ENCODE measurements at places on chromosomes 16 and 17. TPM values are rescaled to one million over a fixed set of nuclear protein-coding genes. Genes with fewer than 3 reads are reported as not detected.
A peak's percentile ranks its signal among the peaks of the same experiment; 100 is the strongest.

SLC16A3 gene
- polyA plus RNA-seq = 61.7 TPM

GRCh38 chr17:62825182-62825581, 17.1 kb upstream of the MARCHF10 start:
- no peak for DNase-seq

GRCh38 chr17:2347805-2348685, 10.7 kb downstream of the SGSM2 start:
- DNase-seq = peak; percentile 72

DNA sequence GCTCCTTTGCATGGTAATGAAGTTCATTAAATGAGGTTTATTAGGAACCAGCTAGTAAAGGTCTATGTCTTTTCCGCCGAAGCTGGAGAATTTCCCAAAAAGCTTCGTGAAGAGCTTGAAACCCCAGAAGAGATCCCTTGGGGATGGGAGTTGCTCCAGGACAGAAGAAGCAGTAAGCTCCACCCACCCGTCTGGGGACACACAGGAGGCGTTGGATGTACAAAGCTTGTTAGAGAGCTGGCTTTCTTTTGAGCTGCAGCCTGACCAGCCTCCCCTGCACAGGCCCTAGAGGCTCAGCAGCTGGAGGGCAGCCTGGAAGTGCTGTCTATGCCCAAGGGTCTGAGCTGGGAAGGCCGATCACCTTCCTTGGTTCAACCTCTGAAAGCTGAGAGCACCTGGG, 147.4 kb upstream of the SDK2 start:
- DNase-seq = no peak

DNA sequence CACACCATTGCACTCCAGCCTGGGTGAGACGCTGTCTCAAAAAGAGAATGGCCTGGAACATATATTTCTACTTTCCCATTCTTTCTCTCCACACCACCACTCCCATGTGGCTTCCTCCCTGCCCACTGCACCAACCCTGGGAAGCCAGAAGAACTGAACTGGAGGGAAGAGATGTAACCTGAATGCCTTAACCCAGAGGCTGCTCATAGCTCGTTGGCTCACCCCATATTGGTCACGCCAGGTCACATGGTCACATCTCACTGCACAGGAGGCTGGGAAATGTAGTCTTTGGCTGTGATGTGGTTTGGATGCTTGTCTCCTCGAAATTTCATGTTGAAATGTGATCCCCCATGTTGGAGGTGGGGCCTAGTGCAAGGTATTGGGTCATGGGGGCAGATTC, 5.9 kb upstream of the DNAH17 start:
- no peak for DNase-seq

GRCh38 chr16:67531247-67531646, 2.6 kb downstream of the RIPOR1 start:
- no peak for DNase-seq

DNA sequence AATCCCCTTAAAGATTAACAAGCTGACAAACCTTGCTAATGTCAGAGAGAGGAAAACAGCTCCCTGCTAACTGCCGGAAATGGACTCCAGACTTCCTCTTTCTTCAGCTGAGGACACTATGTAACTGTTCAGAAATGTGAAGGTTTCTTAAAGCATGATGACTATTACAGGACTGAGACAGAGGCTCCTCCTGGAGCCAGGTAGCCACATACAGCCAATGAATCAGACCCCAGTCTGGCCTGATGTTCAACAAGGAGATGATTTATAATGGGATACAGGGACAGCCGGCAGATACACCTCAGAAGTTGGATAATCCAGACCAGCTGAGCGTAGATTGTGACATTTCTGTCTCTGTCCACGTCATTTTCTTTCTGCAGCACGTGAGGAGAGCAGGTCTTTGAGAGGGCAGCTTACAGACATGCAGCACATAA, 216.2 kb downstream of the HS3ST3A1 start:
- DNase-seq = no peak

KIF2B gene
- not detected for polyA plus RNA-seq

DNA sequence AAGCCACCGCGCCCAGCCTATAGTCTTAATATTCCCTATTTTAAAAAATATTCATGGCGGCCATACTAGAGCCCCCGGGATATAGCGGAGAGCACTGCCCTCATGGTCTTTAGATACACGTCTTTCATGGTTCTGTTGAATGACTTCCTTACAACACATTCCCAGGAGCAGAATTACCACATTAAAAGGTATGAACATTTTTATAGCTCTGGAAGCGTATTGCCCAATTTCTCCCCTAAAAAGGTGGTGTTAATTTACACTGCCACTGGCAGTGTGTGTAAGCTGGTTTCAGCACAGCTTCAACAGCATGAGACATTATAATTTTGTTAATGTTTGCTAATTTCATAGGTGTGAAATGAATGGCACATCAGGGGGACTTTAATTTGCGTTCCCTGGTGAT, 19.0 kb downstream of the C17orf100 start:
- no peak for DNase-seq

GTF3C1 gene
- 44.6 TPM for polyA plus RNA-seq

DNA sequence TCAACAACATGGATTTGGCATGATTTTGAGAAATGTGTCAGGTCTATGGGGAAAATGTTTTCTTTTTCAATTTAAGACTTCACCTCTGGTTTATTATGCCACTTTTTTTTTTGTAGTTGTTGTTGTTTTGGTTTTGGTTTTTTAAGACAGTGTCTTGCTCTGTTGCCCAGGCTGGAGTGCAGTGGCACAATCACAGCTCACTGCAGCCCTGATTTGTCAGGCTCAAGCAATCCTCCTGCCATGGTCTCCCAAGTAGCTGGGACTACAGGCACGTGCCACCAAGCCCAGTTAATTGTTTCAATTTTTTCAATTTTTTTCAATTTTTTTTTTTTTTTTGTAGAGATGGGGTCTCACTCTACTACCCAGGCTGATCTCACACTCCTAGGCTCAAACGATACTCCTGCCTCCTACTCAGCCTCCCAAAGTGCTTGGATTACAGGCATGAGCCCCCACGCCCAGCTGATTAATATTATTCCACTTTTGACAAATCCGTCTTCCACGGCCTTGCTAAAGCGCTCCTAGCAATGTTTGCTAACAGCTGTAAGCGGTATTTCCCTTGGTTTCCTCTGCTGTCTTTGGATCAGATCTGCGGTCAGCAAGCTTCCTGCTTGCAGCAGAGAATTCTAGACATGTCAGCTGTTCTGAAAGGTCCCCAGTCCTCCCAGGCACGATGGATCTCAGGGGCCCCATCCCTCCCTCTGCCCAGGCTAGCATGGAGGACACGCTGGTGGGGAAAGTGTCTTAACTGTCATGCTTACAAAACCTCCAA, 7.0 kb upstream of the MILR1 start:
- no peak for DNase-seq

- no peak for DNase-seq
Measured at GRCh38 chr17:12116143-12116542, 95.5 kb downstream of the MAP2K4 start.

GRCh38 chr17:60606036-60606435, 6.0 kb downstream of the PPM1D start:
- DNase-seq = no peak

DNA sequence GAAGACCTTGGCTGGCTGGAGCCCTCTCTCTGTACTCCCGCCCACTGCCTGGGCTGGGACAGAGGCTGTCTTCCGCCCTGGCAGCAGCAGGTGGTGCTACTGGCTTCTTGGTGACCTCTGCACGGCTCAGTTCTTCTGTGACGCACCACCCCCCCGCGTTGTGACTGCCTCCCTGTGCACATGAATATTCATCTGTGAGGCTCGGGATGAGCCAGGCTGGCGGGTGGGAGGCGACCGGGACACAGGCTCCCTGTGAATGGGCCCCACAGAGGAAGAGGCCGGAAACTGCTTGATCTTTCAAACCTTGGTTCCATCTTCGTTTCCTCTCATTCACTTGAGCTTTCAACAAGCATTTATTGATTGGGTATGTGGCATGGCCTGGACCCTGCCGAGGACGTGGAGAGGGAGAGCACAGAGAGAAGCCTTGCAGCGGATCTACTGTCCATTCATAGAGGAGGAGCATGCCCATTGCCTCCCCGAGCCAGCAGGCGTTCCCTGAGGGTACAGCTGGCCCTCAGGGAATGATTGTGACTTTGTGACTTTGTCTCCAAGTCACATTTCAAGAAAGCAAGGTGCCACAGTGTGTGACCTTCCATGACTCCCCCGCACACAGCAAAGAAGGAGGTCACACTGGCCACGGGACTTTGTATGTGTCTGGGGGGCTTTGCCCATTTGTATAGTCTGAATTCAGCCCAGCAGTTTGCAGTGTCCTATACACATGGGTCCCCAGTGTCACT, 45.0 kb downstream of the B9D1 start:
- DNase-seq = peak; percentile 21

- DNase-seq = no peak
Measured at GRCh38 chr17:77366206-77366557, 225.4 kb downstream of the SEC14L1 start.

DNA sequence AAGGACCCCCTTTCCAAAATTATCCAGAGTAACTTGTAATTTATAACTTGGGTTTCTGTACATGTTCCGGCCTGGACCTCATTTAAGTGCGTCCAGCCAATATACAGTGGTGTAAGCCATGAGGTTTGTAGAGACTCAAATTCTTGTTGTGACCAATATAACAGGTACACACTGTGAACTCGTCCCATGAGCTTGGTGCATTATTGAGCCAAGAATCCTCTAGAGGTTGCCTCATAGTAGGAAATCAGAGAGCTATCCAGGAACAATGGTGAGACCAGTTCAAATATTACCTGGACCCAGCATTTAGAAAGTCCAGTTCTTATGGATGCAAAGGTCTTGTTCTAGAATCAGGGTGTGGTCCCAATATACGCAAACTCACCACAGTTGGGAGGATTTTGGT, 138.2 kb downstream of the NPIPB5 start:
- DNase-seq = no peak

DNA sequence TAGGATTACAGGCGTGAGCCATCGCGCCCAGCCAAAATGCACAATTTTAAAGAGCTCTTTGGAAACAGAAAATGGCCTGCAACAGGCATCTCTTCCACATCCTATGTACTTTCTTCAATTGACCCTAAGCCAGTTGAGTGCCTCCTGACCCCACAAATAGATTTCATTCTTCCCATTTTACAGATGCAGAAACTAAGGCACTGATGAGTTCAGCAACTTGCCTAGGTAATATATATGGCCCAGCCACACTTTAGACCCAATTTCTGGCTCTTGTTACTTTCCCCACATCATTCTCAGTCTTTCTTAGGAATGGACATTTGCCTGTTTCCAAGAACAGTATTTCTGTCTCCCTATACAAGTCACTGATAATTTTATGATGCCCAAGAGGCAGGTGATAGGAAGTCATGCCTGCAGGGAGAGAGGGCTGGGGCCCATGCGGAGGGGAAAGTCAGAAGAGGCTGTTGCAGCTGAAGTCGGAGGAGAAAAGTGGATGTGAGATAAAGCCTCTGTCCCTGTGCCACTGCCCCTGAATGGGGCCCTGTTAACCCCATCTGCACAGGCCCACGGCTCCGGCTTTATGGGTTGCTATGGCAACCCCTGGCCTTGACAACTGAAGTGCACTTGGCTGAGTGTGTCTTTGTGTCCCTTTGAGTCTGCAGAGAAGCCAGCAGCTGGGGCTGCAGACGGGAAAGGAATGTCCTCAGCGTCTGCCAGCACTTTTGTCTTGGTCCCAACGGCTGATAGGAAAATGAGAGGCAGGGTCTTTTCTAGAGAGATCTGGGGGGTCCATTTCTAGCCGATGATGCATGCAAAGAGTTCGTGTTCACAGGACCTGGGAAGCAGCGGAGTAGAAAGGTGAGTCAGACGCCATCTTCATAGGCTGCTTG, 45.9 kb downstream of the ABAT start:
- no peak for DNase-seq

DNA sequence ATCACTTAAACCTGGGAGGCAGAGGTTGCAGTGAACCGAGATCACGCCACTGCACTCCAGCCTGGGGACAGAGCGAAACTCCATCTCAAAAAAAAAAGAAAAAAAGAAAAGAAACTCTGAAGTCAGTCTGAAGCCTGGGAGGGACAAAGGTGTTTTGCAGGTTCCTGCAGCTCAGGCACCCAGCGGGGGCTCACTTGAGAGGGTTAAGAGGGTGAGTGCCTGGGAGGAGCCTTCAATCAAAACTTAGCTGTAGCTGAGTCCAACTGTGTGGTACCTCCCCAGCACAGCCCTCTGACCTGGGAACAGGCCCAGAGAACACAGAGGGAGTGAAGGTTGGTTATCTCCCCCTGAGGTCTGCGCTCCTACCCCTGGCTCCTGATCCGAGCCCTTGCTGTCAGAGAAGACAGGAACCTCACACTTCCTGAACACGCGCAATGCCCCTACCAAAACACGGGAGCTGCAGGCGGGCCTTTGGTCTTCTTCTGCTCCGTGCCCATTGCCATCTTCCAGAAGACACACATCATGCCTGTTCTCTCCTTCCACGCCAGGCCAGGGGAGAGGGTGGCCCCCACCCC, 20.4 kb upstream of the ZC3H18 start:
- DNase-seq = no peak

SHISA6 gene
- polyA plus RNA-seq = not detected

DNA sequence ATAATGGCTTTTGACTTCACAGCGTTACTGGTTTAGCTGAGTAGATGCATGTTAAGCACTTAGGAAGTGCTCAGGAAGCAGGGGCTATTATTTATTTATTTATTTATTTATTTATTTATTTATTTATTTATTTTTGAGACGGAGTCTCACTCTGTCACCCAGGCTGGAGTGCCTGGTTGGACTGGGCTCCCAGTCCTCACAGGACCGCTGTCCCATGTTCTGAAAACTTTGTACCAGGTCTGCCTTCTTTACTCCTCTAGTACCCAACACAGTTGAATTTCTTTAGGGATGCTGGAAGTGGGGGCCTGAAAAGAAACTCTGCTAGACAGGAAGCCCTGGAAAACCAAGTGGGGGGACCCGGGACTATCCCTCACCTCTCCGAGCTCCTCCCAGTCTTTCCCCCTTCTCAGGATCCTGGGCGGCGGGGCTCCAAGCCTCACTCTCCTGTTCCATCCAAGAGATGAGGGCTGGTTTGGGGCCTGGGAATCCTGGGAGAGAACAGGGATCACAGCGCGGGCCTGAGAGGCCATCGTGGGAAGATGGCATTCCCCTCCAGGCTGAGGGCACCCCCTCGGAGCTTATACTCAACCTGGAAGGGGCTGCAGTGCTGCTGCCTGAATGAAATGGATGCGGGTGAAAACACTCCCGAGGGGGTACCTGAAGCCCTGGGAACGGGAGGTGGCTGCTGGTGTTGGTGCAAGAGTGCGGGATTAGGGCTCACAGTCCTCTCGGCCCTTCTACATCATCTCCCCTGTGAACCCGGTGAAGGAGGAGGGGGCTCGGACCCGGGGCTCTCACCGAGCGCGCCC, 674 bp downstream of the ZNF688 start:
- no peak for DNase-seq

GRCh38 chr16:22386976-22387375, 12.6 kb upstream of the CDR2 start:
- peak; percentile 78 for DNase-seq

DNA sequence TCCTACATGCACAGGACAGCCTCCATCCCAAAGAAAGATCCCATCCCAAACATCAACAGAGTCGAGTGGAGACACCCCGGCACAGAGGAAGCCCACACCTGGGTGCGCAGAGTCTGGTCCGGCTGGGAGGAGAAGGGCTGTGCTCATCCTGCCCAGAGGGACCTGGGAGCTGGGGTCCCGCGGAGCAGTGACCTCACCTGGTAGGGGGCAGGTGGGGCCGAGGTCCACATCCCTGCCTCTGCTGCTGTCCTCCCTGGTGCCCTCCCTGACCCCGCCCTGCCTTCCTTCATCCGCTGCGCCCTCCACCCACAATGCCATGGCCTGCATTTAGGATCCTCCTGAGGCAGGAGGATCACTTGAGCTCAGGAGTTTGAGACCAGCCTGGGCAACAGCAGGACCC, 2.9 kb downstream of the C16orf90 start:
- DNase-seq = no peak

TMEM238L gene
- not detected for polyA plus RNA-seq
